Activated B cell treated with CpG ODN at 0.5 μM for 24 hours (primary cell): ENCODE measurements at places on chromosomes 6 and 20.

DNA sequence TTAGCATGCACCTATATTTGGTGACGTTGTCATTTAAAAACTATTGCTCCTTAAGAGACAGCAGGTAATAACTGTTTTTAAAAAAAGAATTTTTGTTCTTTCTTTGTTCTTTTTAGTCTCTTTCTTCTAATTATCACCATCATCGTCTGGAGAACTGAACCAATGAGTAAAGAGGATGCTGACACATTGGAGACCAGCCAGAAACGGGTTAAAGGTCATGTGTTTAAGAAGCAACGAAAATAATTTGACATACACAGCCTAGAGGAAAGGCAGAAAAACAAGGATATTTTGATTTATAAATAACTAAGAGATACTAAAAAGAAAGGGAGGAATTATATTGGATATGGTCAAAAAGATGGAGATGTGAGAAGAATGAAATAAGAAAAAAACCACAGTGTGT, 19.2 kb upstream of the FYN start:
- H3K36me3 ChIP-seq, result no peaks in the 10 kb centered on the region
- no peaks in the 10 kb centered on the region for H3K4me1 ChIP-seq
- H3K4me3 ChIP-seq, result no peak overlapping the region
- DNase-seq, result no peak

DNA sequence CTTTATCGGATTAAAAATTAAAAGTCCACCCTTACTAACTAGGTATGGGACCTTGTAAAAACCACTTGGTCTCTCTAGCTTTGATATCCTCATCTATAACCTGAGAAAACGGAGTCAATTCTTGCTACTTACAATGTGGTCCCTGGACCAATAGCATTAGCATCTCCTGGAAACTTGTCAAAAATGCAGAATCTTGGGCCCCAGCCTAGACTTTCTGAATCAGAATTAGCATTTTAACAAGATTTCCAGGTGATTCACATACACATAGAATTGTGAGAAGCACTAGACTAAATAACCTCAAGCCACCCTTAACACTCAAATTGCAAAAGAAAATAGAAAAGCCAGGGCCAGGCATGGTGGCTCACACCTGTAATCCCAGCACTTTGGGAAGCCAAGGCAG, 96.6 kb downstream of the RNGTT start:
- no peak overlapping the region for H3K27ac ChIP-seq
- H3K36me3 ChIP-seq, result peaks cover 16% of the 10 kb centered on the region
- no peak overlapping the region for H3K4me3 ChIP-seq
- peaks cover 14% of the 10 kb centered on the region for H3K4me1 ChIP-seq
- no peaks in the 10 kb centered on the region for H3K27me3 ChIP-seq

- H3K36me3 ChIP-seq, result peaks cover 1% of the 10 kb centered on the region
- no peak overlapping the region for H3K27ac ChIP-seq
- DNase-seq, result no peak
- peaks cover 6% of the 10 kb centered on the region for H3K4me1 ChIP-seq
- no peak overlapping the region for H3K4me3 ChIP-seq
These were observed 77.1 kb upstream of the MRPS10 start for GRCh38 chr6:42294759-42295158.

DNA sequence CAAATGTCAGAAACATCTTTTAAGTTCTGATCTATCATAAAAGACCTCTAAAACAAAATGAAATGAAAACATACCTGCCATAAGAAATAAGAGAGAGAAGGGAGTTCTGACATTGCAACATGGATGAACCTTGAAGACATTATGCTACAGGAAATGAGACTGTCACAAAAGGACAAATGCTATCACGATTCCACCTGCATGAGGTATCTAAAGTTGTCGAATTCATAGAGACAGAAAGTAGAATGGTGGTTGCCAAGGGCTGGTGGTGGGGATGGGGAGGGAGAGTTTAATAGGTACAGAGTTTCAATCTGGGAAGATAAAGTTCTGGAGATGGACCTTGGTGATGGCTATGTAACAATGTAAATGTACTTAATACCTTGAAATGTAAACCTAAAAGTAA, 3.3 kb downstream of the EZR start:
- H3K4me3 ChIP-seq, result peak overlapping the region; percentile 100
- H3K27ac ChIP-seq, result peak overlapping the region; percentile 97
- no peak for DNase-seq
- no peaks in the 10 kb centered on the region for H3K27me3 ChIP-seq

GRCh38 chr6:132443206-132443605, 41.9 kb upstream of the MOXD1 start:
- peaks cover 6% of the 10 kb centered on the region for H3K4me1 ChIP-seq
- H3K27ac ChIP-seq, result no peak overlapping the region
- H3K27me3 ChIP-seq, result no peaks in the 10 kb centered on the region
- H3K36me3 ChIP-seq, result peaks cover 22% of the 10 kb centered on the region
- DNase-seq, result no peak
- H3K4me3 ChIP-seq, result no peak overlapping the region

GRCh38 chr6:156017838-156018237, 562.2 kb upstream of the NOX3 start:
- no peak overlapping the region for H3K27ac ChIP-seq
- H3K27me3 ChIP-seq, result peaks cover 1% of the 10 kb centered on the region
- H3K4me3 ChIP-seq, result no peak overlapping the region
- no peaks in the 10 kb centered on the region for H3K36me3 ChIP-seq

- H3K36me3 ChIP-seq, result no peaks in the 10 kb centered on the region
- DNase-seq, result no peak
- H3K4me1 ChIP-seq, result peaks cover 7% of the 10 kb centered on the region
- no peak overlapping the region for H3K4me3 ChIP-seq
- H3K27me3 ChIP-seq, result no peaks in the 10 kb centered on the region
These were observed 71.2 kb downstream of the KIAA0319 start for GRCh38 chr6:24574809-24575208.

DNA sequence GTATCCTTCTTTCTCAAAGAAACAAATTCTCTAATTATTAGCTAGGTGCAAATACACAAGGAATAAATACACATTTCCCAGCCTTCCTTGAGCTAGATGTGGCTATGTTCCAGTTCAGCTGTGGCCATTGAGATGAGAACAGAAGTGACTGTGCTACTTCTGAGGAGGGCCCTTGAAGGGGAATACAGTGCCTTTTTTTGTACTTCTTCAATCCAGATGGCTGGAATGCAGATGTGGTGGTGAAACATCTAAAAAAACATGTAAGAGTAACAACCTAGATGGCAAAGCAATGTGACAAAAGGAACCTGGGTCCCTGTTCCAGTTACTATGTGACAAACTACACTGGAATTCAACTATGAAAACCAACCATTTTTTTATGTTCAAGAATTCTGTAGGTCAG, 115.4 kb upstream of the DST start:
- H3K27me3 ChIP-seq, result no peaks in the 10 kb centered on the region
- no peak for DNase-seq
- H3K27ac ChIP-seq, result no peak overlapping the region

DNA sequence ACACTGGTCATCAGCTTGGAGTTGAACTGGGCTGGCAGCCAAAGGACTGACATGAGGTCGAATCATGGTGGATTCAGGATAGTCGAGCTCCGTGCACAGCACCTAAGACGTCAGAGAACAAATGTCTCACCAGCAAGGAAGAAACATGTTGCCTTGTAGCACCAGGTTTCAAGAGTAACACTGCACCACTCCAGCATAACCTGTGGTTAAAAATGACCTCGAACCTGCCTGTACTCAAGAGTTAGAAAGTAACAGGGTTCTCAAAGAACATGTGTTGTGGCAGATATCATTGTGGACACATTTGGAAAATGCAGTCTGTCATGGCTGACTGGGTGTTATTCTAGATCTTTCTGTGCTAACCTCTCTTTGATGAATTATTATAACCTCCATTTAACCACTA, 511.6 kb downstream of the CDH26 start:
- no peaks in the 10 kb centered on the region for H3K27me3 ChIP-seq
- H3K27ac ChIP-seq, result no peak overlapping the region
- no peaks in the 10 kb centered on the region for H3K4me1 ChIP-seq
- no peak for DNase-seq
- no peaks in the 10 kb centered on the region for H3K36me3 ChIP-seq
- H3K4me3 ChIP-seq, result no peak overlapping the region

DNA sequence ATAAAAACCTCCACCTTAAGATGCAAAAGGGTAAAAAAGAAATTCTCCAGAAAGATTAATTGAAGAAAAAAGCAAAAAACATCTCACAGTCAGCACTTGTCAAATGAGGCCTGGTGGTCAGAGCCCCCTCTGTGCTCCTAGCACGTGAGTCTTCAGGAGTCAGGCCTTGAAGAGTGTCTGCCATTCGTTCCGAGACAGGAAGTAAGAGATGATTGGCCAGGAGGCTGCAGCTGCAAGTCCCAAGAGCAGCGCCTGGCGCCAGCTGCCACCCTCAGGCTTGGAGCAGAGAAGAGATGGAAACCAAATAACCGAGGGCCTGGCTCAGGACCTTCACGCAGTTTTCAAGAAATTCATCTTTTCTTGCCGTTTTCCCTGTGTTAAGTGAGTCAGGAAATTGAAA, 65.0 kb downstream of the FAM120B start:
- no peak overlapping the region for H3K4me3 ChIP-seq
- no peak overlapping the region for H3K27ac ChIP-seq
- no peak for DNase-seq
- H3K36me3 ChIP-seq, result peaks cover 62% of the 10 kb centered on the region
- H3K27me3 ChIP-seq, result no peaks in the 10 kb centered on the region

GRCh38 chr6:35049156-35049735, 91.9 kb downstream of the TCP11 start:
- H3K4me1 ChIP-seq, result peaks cover 5% of the 10 kb centered on the region
- H3K27ac ChIP-seq, result no peak overlapping the region
- H3K36me3 ChIP-seq, result peaks cover 8% of the 10 kb centered on the region
- no peak for DNase-seq

DNA sequence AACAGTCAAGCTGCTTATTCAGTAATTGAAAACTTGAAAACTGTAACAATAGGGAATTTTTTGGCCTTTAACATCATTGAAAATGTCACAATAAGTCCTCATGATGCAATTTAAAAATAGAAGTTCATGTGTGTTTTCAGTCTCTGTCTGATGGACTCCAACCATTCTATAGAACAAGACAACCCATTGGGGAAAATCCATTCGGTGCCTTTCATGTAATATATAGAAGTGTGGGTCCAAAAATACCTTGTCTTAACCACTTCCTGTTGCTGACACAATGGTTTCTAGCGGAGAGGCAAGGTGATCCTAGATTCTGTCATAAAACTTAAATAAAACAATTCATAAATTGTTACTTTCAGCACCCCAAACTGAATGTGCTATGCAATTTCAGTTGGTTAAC, 1131.3 kb upstream of the MAP3K7 start:
- no peaks in the 10 kb centered on the region for H3K36me3 ChIP-seq
- H3K4me3 ChIP-seq, result no peak overlapping the region
- no peaks in the 10 kb centered on the region for H3K4me1 ChIP-seq
- DNase-seq, result no peak
- no peaks in the 10 kb centered on the region for H3K27me3 ChIP-seq

DNA sequence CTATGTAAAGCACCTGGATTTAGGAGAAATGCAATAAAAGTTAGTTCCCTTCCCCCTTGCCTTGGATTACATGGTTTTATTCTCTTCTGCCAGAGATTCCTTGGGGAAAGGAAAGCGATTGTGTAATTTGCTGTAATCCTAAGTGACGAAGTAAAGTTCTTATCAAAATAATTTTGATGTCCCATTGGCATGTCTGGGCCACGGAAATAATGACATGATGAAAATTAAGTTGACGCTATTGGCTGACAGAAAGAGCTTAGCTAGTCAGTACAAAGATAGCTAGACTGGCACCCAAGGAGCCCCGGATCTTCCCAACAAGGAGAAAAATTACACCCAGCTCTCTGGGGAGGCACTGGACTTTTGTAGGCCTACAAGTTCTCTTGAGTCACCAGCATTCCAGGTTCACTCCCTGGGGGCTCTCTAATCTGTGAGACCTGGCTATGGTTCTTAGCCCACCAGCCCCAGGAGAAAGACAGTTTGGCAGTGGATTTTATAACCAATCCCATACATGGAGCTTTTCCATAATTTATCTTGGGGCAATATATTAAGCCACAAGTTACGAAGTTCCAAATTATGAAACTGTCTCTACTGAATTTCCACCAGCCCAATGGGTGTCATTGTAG, 59.9 kb downstream of the FOXA2 start:
- H3K4me1 ChIP-seq, result no peaks in the 10 kb centered on the region
- no peak overlapping the region for H3K27ac ChIP-seq
- no peaks in the 10 kb centered on the region for H3K27me3 ChIP-seq
- no peak for DNase-seq

- H3K4me3 ChIP-seq, result no peak overlapping the region
- DNase-seq, result no peak
- no peak overlapping the region for H3K27ac ChIP-seq
These were observed 166.8 kb downstream of the IBTK start for GRCh38 chr6:82080767-82081166.

DNA sequence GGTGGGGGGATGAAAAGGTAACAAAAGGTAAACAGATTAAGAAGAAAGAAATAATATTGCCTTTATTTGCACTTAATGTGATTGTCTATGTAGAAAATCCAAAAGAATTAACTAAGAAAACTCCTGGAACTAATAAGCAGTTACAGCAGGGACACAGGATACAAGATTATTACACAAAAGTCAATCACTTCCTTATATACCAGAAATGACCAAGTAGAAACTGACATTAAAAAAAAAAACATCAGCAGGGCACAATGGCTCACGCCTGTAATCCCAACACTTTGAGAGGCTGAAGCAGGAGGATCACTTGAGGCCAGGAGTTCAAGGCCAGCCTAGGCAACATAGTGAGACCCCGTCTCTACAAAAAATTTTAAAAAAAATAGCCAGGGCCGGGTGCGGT, 123.2 kb upstream of the RIPOR2 start:
- DNase-seq, result no peak
- H3K4me3 ChIP-seq, result no peak overlapping the region
- no peaks in the 10 kb centered on the region for H3K27me3 ChIP-seq

GRCh38 chr6:97717086-97717485, 434.1 kb upstream of the MMS22L start:
- no peak overlapping the region for H3K4me3 ChIP-seq
- no peaks in the 10 kb centered on the region for H3K27me3 ChIP-seq
- no peaks in the 10 kb centered on the region for H3K36me3 ChIP-seq

- no peak overlapping the region for H3K27ac ChIP-seq
- H3K27me3 ChIP-seq, result no peaks in the 10 kb centered on the region
- H3K4me1 ChIP-seq, result no peaks in the 10 kb centered on the region
- DNase-seq, result no peak
- no peaks in the 10 kb centered on the region for H3K36me3 ChIP-seq
These were observed 84.2 kb upstream of the BMP2 start for GRCh38 chr20:6683021-6683977.

DNA sequence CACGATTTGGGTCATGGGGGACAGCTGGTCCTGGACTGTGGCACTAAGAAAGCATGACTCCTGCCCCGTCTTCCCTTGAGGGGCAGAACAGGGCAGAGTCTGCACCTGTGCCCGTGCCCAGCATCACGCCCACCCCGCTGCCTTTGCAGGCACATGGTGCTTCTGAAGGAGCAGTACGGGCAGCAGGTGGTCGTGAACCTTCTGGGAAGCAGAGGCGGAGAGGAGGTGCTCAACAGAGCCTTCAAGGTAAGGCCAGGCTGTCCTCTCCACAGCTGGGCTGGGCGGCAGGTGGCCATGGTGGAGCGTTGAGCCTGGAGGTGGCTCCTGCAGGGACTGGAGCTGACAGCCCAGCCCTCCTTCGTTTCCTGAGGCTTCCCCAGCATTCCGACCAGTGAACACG, 77.4 kb downstream of the SYNJ2 start:
- peaks cover 18% of the 10 kb centered on the region for H3K36me3 ChIP-seq
- H3K27me3 ChIP-seq, result no peaks in the 10 kb centered on the region

GRCh38 chr20:45445805-45446562, 23.6 kb upstream of the WFDC2 start:
- H3K36me3 ChIP-seq, result no peaks in the 10 kb centered on the region
- no peak for DNase-seq
- no peak overlapping the region for H3K27ac ChIP-seq
- H3K4me1 ChIP-seq, result peaks cover 3% of the 10 kb centered on the region
- peaks cover 2% of the 10 kb centered on the region for H3K27me3 ChIP-seq
